Stimulated activated CD4-positive, alpha-beta T cell treated with anti-CD3 and anti-CD28 coated beads, Interleukin-12 subunit alpha, Interleukin-12 subunit beta, amount 100 ng/mL, for 24 hours (primary cell): ENCODE measurements at places on chromosomes 3 and 15.

DNA sequence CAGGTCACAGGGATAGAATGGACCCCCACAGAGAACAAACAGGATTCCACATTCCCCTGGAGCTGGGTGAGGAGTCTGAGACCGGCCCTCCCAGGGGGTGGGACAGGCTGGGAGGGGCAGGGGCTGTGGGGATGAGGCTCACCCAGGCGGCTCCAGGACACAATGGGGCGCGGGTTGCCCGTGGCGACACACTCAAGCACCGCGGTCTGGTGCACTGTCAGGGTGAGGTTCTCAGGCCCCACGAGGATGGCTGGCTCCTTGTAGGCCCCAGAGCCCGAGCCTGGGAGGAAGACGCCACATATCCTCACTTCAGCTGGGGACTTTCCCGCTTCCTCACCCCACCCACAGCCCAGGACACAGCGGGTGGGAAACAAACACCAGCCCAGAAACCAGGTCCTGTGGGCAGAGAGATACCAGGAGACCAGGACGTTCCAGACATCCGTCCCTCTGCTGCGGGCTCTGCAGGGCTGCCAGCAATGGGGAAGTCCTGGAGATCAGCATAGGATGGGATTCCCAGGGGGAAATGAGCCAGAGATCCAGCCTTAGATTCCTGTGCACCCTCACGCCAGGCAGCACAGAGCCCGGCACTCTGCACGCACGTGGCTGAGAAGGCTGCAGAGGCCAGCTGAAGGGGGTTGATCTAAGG lies 30.2 kb downstream of the RNU5B-1 start:
- DNase-seq, result no peak

DNA sequence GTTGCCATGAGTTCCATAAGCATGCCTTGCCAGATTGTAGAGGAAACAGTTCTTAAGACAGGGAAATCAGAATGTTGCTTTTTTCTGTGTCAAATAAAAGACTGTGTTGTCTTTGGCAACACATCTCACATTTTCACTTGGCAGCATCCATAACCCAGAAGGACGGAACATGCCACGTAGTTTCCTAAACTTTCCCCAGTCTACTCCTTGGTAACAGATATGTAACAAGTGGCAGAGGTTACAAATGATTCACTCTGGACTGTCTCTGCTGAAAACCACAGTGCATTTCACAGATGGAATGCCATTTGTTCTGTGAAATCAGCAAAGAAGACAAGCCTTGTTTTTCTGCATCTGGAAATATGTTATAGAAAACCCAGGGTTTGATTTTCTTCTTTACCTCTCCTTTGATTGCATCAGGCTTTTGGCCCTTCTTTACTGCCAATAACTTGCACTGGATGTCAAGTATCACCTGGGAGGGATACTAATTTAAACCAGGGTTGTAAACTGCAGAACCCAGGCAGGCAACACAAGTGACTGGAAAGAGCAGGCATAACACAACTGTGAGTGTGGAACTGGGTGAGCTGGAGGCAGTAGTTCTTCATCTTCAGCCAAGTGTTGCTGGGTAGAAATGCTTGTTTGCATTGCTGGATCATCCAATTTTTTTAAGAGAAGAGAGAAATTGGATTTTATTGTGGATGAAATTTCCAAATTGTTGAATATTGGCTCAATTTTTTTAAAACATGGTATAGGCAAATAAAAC lies 124.4 kb upstream of the FOXB1 start:
- no peak for DNase-seq

- DNase-seq, result no peak
Observed at GRCh38 chr3:124882816-124883747, 4.1 kb downstream of the ITGB5 start.

DNA sequence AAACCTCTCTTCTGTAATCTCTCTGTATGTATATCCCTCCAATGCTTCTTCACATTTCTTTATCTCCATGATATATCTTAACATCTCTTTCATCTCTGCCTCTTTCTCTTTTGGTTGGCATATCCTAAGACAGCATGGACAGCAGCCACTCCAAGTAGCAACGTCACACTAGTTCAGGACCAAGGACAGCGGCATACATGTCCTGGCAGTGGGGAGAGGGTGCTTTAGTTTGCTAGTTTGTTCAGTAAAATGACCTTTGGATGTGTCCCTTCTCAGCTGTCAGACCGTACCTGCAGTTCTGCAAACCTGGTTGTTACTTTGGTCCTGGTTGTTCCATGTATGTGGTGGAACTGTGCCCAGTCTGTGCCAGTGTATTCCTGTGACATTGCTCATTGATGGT lies 225.6 kb upstream of the ROPN1 start:
- no peak for DNase-seq

- DNase-seq, result no peak
Observed at GRCh38 chr3:55661571-55661970, 174.5 kb upstream of the WNT5A start.
